ENCODE measurements at places on chromosomes 2 and 18.

GRCh38 chr2:27255187-27255586 lies 7.7 kb downstream of the SLC30A3 start:
- no peak for DNase-seq

DNA sequence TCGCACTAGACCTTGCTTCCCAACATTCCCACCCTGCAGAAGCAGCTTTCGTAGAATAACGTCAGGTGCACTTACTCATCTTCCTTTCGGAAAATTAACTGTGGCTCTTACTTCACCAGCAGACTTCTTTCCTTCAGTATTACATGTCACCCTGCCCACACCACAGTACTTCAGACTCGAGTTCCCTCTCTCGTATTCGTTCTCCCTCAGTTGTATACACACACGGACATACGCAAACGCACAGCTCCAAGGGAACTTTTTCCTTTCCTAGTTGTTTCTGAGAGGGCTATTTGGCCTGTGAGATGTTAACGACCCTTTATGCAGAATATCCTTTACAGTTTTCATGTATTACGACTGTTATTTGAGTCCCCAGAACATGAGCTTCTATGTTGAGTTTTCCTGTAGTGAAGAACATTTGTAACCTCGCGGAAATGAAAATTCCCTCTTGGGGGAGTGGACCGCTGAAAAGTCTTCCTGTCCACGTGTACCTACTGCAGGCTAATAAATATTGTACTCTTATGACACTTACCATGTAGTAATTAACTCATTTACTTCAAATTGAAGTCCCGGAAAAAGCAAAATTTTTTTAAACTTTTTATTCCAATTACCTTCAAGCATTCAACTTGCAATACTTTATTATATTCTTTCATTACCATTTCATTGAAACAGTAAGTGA lies 908 bp downstream of the ERLEC1 start:
- DNase-seq: no peak

- DNase-seq: no peak
These were observed 113.2 kb upstream of the OTOS start for GRCh38 chr2:240253583-240254145.

- no peak for DNase-seq
These were observed 162.1 kb downstream of the KCNH7 start for GRCh38 chr2:162676515-162676914.

DNA sequence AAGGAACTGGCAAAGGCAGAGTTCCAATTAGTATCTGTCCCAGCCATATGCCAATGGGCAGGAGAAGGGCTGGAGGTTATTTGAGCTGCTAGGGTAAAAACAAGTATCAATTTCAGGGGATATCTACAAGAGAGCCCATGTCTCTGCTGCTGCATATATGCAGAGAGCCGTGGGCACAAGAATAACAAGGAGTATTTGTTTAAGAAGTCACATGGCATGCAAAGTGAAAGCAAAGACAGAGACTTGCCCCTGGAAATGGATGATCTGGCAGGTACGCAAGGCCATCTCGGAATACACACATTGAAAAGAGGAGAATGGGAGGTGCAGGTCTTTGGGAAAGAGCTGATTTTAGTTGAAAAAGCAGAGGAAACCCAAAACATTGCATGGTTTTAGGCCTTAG lies 170.6 kb downstream of the EVA1A start:
- DNase-seq: no peak

GRCh38 chr2:109440499-109441156 lies 173.1 kb downstream of the SEPTIN10 start:
- DNase-seq: no peak

GRCh38 chr2:126444512-126444911 lies 211.4 kb upstream of the GYPC start:
- no peak for DNase-seq

DNA sequence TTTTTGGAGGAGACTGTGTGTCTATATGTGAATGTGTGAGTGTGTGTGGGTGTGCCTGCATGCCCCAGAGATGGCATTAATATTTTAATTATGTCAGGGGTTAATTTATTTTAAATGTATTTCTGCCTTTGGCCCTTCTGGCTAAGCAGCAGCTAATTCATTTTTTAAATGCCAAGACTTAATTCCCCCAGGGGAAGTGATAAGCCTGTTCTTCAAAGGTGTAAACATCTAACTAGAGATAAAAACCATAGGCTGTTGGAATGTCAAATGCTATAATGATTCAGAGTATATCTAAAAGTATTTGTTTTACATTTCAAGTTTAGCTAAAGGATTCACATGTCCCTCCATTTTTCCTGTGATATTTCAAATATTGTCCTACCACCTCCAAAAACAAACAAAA lies 184.7 kb downstream of the SPP2 start:
- no peak for DNase-seq

GRCh38 chr2:237661799-237662328 lies 34.5 kb downstream of the LRRFIP1 start:
- no peak for DNase-seq

Measured in omental fat pad (tissue), 4 donors.